ENCODE measurements at places on chromosomes 3 and 15. TPM values are rescaled to one million over a fixed set of nuclear protein-coding genes. Genes with fewer than 3 reads are reported as not detected.
A peak's percentile ranks its signal among the peaks of the same experiment; 100 is the strongest.

The PRRT3 gene
- 11.0 TPM for total RNA-seq

The TARS3 gene
- total RNA-seq: 47.6 TPM

The TEX9 gene
- 9.2 TPM for total RNA-seq

The AHSG gene
- not detected for total RNA-seq

The XCR1 gene
- total RNA-seq: not detected

The RAF1 gene
- 153 TPM for total RNA-seq

DNA sequence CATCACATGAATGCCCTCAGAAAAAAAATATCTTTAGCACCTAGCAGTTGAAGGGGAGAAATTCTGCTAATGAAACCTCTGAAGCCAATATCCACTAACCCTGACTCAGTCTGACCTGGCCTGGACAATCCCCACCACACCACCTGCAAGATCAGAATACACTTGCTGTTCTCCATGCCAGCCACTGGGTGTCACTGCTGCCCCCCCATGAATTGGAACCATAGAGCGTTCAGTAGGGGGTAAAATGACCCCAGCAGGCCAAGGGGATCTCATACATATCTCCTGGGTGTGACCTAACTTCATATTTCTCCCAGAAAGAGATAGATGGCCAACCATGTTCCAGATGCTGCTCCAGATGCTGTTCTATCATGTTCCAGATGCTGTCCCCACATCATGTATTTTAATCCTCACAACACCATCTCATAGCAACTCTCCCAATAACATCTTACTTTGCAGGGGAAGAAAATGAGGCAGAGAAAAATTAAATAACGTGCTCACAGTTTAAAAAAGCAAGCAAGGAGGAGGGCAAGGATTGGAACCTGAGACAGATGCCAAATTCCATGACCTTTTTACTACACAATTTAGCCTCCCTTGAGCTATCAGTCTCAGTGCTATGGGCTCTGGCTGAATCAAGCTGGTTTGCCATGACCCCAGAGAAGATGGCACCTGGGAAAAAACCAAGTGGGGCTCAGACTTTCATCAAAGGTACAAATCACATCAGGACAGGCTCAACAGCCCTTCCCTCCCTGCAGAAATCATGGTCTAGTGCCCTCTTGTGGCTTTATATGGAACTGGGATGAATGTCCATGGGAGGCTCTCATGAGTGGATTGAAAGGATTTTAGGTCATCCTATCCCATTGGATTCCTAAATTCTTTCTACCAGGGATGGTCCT lies 12.4 kb downstream of the NTRK3 start:
- H3K27ac ChIP-seq: no peak overlapping the region
- peaks cover 3% of the 10 kb centered on the region for H3K4me1 ChIP-seq
- no peak overlapping the region for H3K4me3 ChIP-seq
- H3K27me3 ChIP-seq: peaks cover 6% of the 10 kb centered on the region

DNA sequence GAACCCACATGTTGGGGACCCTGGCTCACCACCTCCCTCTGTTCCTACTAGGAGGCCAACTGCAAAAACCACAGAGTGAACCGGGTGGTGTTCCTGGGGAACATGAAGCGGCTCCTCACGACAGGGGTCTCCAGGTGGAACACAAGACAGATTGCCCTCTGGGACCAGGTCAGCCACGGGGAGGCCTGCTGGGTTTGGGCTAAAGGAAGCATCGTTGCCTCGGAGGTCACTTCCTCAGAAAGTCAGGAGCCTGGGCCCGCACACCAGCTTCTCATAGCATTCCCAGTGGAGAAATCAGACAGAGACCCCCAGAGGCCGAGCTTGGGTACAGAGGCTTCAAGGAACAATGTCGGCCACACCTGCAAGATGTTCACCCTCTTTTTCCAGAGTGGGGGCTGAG lies 106.8 kb downstream of the ANP32A start:
- H3K36me3 ChIP-seq: no peaks in the 10 kb centered on the region
- no peak overlapping the region for H3K4me3 ChIP-seq
- H3K27me3 ChIP-seq: no peaks in the 10 kb centered on the region
- no peak for DNase-seq

DNA sequence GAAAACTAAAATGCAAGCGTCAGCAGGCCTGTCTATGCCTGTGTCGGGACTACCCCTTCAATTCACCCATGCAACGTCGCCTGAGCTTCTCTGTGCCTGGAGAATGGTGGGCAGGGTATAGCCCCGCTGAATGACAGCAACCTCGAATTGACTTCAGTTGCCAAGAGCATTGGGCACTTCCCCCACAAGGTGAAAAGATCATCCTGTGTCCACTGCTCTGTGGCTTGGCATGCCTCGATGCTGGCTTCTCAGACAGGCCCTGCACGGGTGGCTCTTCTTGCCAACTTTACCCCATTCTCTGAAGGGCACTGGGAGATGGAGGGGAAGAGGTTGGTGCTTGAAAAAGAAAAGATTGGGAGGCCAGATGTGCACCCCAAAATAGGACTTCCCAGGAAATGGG lies 3.3 kb downstream of the SLC6A1 start:
- no peaks in the 10 kb centered on the region for H3K36me3 ChIP-seq
- peaks cover 78% of the 10 kb centered on the region for H3K27me3 ChIP-seq
- no peak for DNase-seq
- H3K4me1 ChIP-seq: no peaks in the 10 kb centered on the region
- H3K4me3 ChIP-seq: no peak overlapping the region

GRCh38 chr15:96307856-96308394 lies 22.6 kb upstream of the NR2F2 start:
- H3K36me3 ChIP-seq: no peaks in the 10 kb centered on the region
- no peak overlapping the region for H3K4me3 ChIP-seq
- no peak for DNase-seq
- peaks cover 3% of the 10 kb centered on the region for H3K27me3 ChIP-seq
- H3K4me1 ChIP-seq: no peaks in the 10 kb centered on the region
- H3K27ac ChIP-seq: no peak overlapping the region

DNA sequence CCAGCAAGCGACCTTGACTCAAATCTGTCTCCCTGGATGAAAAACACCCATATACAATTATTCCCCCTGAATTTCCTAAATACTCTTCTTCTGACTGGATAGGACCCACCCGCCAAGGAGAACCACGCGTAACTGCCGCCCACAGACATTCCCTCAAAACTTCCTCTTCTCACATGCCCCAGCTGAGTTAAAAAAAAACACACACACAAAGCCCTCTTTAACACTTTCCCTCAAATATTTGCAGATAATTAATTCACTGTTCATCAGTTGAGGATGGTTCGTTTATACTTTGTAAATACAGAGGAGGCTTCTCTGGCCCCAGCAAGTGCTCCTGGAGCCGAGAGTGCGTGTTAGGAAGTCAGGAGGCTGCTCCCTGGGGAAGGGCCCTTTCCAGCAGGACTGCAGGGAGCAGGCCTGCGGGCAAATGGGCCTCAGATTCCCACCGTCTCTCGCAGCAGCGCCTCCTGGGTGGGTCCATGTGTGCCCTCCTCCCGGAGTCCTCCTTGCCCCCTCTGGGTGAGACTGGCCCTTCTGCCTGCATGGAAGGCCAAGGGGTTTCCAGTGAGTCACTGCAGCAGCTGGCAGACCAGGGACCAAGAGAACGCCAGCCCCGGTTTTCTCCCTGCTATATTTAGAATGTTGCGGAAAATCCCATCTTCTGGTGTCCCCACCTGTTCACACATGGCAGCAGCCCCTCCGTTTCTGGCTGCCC lies 46.8 kb downstream of the MGLL start:
- peak; percentile 67 for DNase-seq
- H3K4me3 ChIP-seq: no peak overlapping the region
- no peaks in the 10 kb centered on the region for H3K27me3 ChIP-seq
- no peaks in the 10 kb centered on the region for H3K36me3 ChIP-seq
- peaks cover 19% of the 10 kb centered on the region for H3K4me1 ChIP-seq
- no peak overlapping the region for H3K27ac ChIP-seq

- no peak within 1 kb of the TSS for H3K4me3 ChIP-seq
- H3K4me1 ChIP-seq: no peaks in the 10 kb centered on the region
- H3K27ac ChIP-seq: no peak within 1 kb of the TSS
- no peak for DNase-seq
Measured at GRCh38 chr3:187368251-187369088, at the start of gene RTP4. Gene RTP4, plus strand, starts transcription at chr3:187368385. Its CDS starts 57 bp downstream, at chr3:187368442.

DNA sequence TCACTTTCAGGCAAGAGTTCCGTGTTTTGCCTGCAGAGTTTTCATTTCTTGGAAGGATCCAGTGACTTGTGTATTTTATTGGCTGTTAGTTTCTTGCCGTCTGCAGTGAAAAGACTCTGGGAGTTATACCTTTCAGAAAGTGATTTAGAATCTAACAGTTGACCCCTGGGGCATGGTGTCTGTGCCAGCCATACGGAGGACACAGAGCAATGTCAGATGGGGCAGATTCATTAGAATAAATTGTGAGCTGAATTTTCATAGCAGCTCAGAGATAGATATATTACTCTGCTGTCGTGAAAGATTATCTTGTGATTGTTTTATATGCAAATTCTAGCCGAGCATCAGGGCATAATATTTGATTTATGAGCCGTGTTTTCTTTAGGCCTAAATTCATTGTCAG lies 131.6 kb downstream of the SV2B start:
- DNase-seq: no peak
- no peak overlapping the region for H3K27ac ChIP-seq
- H3K4me1 ChIP-seq: no peaks in the 10 kb centered on the region

- no peak overlapping the region for H3K4me3 ChIP-seq
- H3K4me1 ChIP-seq: no peaks in the 10 kb centered on the region
- H3K27ac ChIP-seq: no peak overlapping the region
- peak; percentile 66 for DNase-seq
Measured at GRCh38 chr3:4633078-4634004, 140.2 kb downstream of the ITPR1 start.

GRCh38 chr3:183291497-183292031 lies 38.5 kb downstream of the B3GNT5 start:
- DNase-seq: peak; percentile 77
- H3K4me1 ChIP-seq: no peaks in the 10 kb centered on the region
- no peaks in the 10 kb centered on the region for H3K27me3 ChIP-seq
- peaks cover 4% of the 10 kb centered on the region for H3K36me3 ChIP-seq
- no peak overlapping the region for H3K27ac ChIP-seq

DNA sequence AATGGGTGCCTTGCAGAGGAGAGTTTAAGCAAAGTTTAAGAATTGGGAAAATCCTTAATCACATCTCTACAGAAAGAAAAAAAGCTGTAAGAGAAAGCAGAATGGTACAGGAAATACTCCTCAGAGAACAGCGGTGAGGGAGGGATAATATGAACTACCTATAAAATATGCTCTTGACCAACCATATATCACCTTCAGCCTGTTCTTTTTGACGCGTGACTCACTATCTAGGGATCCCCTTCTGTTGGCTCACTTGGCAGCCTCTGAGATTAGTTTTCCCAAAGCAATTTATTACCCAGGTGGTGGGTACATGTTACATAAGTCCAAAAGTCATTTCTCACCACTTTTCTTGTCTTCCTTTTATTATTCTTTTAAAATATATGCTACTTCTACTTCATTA lies 97.7 kb downstream of the CNTN6 start:
- H3K36me3 ChIP-seq: no peaks in the 10 kb centered on the region
- DNase-seq: no peak
- H3K4me1 ChIP-seq: no peaks in the 10 kb centered on the region
- no peak overlapping the region for H3K4me3 ChIP-seq
- no peak overlapping the region for H3K27ac ChIP-seq
- peaks cover 100% of the 10 kb centered on the region for H3K27me3 ChIP-seq

DNA sequence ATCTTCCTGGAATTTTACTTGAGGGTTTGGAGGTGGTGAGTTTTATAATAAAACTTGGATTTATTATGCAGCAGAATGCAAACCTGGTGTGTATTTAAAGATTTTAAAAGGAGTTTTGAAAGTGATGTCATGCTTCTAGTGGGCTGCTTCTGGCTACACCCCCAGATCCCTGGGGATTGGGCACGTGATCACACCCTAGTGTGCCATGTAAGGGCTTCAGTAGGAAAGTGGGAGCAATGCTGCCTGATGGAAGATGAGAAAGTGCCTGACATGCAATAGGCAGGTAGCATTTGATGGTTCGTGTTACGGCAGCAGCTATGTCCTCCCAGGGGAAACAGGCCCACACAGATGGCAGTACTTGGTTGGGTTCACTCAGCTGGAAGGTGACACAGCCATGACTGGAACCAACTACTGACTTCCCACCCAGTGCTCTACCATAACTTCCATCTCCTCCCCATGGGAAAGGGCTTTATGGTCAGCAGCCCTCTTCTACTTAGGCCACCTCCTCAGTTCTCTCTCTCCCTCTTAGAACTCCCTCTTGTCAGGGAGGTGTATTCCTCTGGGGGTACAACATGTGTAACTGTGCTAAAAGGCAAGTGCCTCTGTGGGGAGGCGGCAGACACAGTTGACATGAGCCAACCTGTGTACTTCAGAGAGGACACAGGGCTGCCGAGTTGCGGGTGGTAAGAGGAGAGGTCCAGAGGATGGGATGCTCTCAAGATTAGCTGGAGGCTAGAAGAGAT lies 5.6 kb downstream of the ITPKA start:
- DNase-seq: no peak
- H3K36me3 ChIP-seq: no peaks in the 10 kb centered on the region
- H3K27ac ChIP-seq: no peak overlapping the region
- H3K4me1 ChIP-seq: no peaks in the 10 kb centered on the region
- no peak overlapping the region for H3K4me3 ChIP-seq

- H3K36me3 ChIP-seq: no peaks in the 10 kb centered on the region
- no peaks in the 10 kb centered on the region for H3K27me3 ChIP-seq
- peak overlapping the region; percentile 69 for H3K4me3 ChIP-seq
- DNase-seq: no peak
- peaks cover 7% of the 10 kb centered on the region for H3K4me1 ChIP-seq
Measured at GRCh38 chr3:114057011-114057347, 442 bp downstream of the QTRT2 start.

GRCh38 chr15:42373274-42373673 lies 14.0 kb downstream of the CAPN3 start:
- H3K36me3 ChIP-seq: no peaks in the 10 kb centered on the region
- H3K27me3 ChIP-seq: no peaks in the 10 kb centered on the region
- peaks cover 18% of the 10 kb centered on the region for H3K4me1 ChIP-seq
- H3K4me3 ChIP-seq: no peak overlapping the region
- DNase-seq: no peak

DNA sequence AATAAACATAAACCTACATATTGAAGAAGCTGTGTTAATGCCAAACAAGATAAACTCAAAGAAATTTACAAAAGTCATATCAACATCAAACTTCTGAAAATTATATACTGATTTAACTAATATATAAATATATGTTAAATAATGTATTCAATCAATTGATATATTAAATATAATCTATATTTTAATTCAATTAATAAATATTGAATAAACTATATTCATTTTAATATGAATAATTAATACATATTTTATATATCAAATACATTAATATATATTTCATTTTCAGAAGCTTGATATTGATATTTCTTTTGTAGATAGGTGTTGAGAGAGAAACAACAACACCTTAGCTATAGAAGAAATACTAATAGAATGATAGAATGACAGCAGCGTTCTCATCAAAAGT lies 768.1 kb downstream of the MECOM start:
- no peak overlapping the region for H3K4me3 ChIP-seq
- H3K27me3 ChIP-seq: no peaks in the 10 kb centered on the region
